Sigmoid colon (tissue), 7 donors: ENCODE measurements at places on chromosomes 7 and 10. TPM values are rescaled to one million over a fixed set of nuclear protein-coding genes. Genes with fewer than 3 reads are reported as not detected.
A peak's percentile ranks its signal among the peaks of the same experiment; 100 is the strongest.

DNA sequence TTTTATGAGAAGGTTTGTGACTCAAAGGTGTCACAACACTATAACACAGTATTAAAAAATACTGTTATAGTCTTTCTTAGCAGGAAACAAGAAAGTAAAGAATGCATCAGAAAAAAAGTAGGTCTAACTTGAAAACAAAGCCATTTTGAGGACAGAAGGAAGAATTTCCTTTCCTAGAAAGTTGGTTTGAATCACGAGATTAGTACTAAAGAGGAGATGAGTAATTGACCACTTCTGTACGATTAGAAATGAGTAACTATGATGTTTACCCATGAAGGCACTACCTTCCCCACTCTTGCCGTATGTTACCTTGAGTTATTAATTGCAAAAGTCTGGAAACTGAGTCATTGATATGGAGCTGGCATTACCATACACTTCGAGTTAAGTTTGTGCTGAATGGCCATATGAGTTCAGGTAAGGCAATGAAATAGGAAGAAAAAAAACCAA is 65.2 kb downstream of the FAM185A start:
- DNase-seq, result no peak

GRCh38 chr7:107196834-107197610 is 28.2 kb downstream of the HBP1 start:
- DNase-seq, result no peak

Gene SLC35G1
- 6.2 TPM for polyA plus RNA-seq

GRCh38 chr7:13912715-13913278 is 76.7 kb downstream of the ETV1 start:
- DNase-seq, result no peak

GRCh38 chr7:28579571-28579970 is 167.3 kb downstream of the CREB5 start:
- no peak for DNase-seq

DNA sequence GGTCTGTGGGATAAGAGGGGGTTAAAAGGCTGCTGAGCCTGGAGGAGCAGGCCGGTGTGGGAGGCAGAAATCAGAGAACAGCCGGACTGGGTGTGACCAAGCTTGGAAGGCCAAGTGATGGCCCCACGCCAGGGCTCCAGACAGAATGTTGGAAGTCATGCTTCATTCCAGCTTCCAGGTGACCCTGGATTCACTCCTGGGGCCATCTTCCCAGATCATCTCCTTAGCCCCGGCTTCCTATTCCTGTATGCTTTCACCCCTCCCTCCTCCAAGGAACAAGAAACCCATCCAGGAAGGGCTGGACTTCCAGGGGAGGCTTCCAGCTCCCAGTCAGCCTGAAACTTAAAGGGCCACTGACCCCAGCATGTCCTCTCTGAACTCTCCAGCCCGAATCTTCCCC is 1.0 kb downstream of the INMT start:
- peak; percentile 95 for DNase-seq

Gene KAT6B
- polyA plus RNA-seq, result 5.8 TPM

Gene TEX36
- polyA plus RNA-seq, result not detected

- DNase-seq, result no peak
Measured at GRCh38 chr10:35271086-35271858, 65.0 kb upstream of the CCNY start.

GRCh38 chr10:96038476-96039387 is 4.7 kb upstream of the CCNJ start:
- DNase-seq, result no peak

DNA sequence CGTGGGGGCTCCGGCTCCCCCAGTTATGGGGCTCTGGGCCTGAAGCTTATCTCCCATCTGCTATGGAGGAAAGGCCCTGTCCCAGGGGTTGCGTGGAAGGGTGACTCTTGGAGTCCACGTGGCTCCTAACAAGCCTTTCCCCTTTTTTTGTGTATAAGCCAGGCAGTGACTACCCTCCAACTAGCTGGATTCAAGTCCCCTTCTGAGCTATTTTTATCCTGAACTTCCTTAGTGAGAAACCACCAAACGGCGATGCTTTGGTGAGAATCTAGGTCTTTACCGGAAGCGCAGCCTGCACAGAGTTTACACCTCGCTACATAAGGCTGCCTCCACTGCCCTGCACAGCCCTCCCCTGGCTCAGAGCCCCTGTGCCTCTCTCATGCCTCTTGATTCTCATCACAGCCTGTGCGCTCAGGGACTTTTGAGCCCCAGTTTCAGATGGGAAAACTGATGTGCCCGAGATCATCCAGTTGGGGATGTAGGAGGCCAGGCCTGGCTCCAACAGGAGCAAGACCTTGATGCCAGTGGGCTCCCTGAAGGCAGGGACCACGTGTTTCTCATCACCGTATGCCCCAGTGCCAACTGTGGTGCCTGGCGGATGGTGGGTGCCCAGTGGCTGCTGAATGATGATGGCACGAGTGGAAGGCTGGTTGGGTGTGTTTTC is 102.3 kb upstream of the PPIF start:
- no peak for DNase-seq

Gene IL6
- not detected for polyA plus RNA-seq

Gene ACTL6B
- polyA plus RNA-seq, result not detected

Gene ALOX5
- 7.2 TPM for polyA plus RNA-seq

GRCh38 chr7:71430246-71430645 is 298.3 kb downstream of the GALNT17 start:
- DNase-seq, result no peak

- no peak for DNase-seq
Measured at GRCh38 chr10:71009126-71009525, 120.8 kb upstream of the PCBD1 start.

DNA sequence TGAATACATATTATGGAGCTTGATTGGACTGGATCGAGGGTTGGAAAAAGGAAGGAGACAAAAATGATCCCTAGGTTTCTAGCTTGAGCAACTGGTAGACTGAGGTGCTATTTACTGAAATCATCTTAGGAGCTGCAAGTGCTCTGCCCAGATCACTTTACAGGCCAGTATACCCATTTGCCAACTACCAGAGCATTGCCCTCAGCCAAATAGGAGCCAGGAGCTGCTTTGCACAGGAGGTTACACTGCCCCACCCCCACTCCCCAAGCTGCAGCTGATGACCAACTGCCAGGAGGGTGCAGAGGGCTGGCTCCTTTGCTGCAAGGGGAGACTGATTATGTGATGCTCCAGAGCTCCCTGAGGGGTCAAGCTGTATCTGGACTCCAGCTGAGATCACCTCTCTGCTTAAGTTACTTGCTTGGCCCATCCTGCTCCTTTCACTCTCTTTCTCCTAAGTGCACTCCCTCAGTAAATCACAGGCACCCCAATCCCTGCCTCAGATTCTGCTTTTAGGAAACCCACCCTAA is 275.4 kb downstream of the ZEB1 start:
- no peak for DNase-seq

- DNase-seq, result no peak
Measured at GRCh38 chr10:83373671-83374070, 765.6 kb upstream of the GHITM start.

DNA sequence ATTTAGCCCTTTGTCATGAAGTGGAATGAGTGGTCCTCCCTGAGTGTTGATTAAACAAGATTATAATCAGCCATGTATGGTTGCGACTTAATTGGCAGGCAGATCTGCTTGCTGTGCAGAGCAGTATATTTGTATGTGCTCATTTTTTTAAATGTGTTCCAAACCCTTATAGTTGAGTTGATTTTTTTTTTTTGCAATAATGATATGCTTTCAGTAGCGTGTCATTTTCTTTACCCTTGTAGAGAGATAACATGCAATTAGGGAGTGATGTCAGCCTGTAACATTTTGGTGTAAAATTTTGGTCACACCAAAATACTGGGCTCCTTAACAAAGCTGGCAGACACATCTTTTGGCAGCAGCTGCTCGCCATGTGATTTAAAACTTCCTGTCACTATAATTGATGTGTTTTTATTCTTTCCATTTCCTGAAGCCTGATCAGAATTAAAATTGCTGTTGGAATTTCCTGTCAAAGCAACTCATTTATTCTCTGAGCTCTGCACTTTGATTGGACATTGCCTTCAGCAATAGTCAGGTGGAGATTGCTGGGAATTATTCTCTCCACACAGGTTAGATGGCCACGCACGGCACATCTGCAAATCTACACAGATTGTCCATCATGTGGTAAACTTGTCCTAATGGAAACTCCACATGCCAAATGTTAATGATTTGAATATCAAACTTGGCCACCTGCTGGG is 125.3 kb downstream of the DYNC1I1 start:
- no peak for DNase-seq

Gene TAF3
- polyA plus RNA-seq, result 3.0 TPM

- no peak for DNase-seq
Measured at GRCh38 chr7:91325726-91326125, 61.5 kb downstream of the FZD1 start.

Gene SPDYE2B
- polyA plus RNA-seq, result not detected

GRCh38 chr7:139617074-139617473 is 93.6 kb downstream of the CLEC2L start:
- no peak for DNase-seq
